ENCODE measurements at places on chromosomes 2 and 18. TPM values are rescaled to one million over a fixed set of nuclear protein-coding genes. Genes with fewer than 3 reads are reported as not detected.
A peak's percentile ranks its signal among the peaks of the same experiment; 100 is the strongest.

GRCh38 chr18:8522756-8523155, 86.5 kb upstream of the RAB12 start:
- no peaks in the 10 kb centered on the region for H3K36me3 ChIP-seq
- H3K4me3 ChIP-seq, result no peak overlapping the region
- no peaks in the 10 kb centered on the region for H3K27me3 ChIP-seq
- no peaks in the 10 kb centered on the region for H3K4me1 ChIP-seq
- DNase-seq, result no peak

- H3K4me1 ChIP-seq, result no peaks in the 10 kb centered on the region
- H3K4me3 ChIP-seq, result no peak overlapping the region
- no peak overlapping the region for H3K27ac ChIP-seq
- H3K36me3 ChIP-seq, result no peaks in the 10 kb centered on the region
- DNase-seq, result no peak
These were observed 154.0 kb downstream of the TRIB2 start for GRCh38 chr2:12870692-12871091.

The LIMS3 gene
- 0.48 TPM for total RNA-seq

DNA sequence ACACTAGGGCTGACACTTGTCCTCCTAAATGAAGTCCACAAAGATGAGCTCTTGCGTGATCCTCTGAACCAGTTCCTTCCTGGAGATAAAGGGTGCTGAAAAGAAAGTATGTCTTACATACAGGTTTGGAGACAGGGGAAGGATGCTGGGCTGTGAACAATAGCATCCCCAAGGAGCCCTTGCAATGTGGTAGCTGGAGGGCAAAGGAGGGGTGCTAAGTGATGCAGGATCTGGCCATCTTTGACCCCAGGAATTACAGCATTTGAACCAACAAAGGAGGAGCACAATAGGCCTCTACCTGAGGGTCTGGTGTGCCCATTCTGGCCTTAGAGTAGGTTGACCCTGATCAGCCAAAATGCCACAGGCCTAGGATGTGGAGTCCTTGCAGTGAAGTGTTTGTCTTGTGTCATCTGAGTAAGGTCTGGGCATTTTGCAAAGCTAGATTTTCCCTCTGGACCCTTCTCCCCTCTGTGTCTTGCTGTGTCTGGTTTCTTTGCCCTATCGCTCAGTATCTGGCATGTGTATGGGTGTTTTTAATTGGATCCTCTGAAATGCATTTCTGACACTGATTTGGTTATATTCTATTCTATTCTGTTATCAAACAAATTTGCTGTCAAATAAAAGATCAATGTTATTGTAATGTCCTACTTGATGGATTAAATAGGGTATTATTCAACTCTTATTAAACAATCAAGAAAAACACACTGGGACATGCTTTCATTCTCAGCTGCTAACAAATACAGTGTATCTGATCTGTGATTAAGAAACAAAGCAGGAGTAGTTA, 364.8 kb upstream of the MEIS1 start:
- no peaks in the 10 kb centered on the region for H3K36me3 ChIP-seq
- no peaks in the 10 kb centered on the region for H3K27me3 ChIP-seq
- no peak for DNase-seq

GRCh38 chr2:231228223-231228622, 29.8 kb downstream of the ARMC9 start:
- no peaks in the 10 kb centered on the region for H3K36me3 ChIP-seq
- peak overlapping the region; percentile 84 for H3K27ac ChIP-seq
- no peak overlapping the region for H3K4me3 ChIP-seq
- DNase-seq, result no peak
- no peaks in the 10 kb centered on the region for H3K27me3 ChIP-seq

The DUSP11 gene
- 28.8 TPM for total RNA-seq

The MCEE gene
- total RNA-seq, result 24.1 TPM

DNA sequence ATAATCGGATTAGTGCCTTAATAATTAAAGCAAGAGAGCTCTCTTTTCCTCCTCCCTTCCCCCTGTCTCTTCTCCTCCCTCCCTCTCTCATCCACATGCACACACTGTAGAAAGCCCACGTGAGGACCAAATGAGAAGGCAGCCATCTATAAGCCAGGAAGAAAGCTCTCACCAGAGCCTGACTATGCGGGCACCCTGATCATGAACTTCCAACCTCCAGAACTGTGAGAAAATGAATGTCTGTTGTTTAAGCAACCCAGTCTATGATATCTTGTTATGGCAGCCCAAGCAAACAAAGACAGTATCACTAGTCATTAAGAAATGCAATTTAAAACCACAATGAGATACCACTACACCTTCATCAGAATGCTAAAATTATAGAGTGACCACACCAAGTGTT, 220.3 kb downstream of the EN1 start:
- no peak overlapping the region for H3K27ac ChIP-seq
- H3K4me1 ChIP-seq, result no peaks in the 10 kb centered on the region
- no peaks in the 10 kb centered on the region for H3K36me3 ChIP-seq
- H3K4me3 ChIP-seq, result no peak overlapping the region
- H3K27me3 ChIP-seq, result no peaks in the 10 kb centered on the region

The CNDP2 gene
- total RNA-seq, result 143 TPM

- no peak overlapping the region for H3K27ac ChIP-seq
- H3K27me3 ChIP-seq, result no peaks in the 10 kb centered on the region
- no peak overlapping the region for H3K4me3 ChIP-seq
- H3K36me3 ChIP-seq, result no peaks in the 10 kb centered on the region
These were observed 66.5 kb downstream of the RHBDD1 start for GRCh38 chr2:226902041-226902966.

GRCh38 chr2:217551252-217551899, 451.4 kb downstream of the TNS1 start:
- no peak for DNase-seq
- no peak overlapping the region for H3K4me3 ChIP-seq
- peaks cover 3% of the 10 kb centered on the region for H3K4me1 ChIP-seq
- no peaks in the 10 kb centered on the region for H3K27me3 ChIP-seq
- no peaks in the 10 kb centered on the region for H3K36me3 ChIP-seq
- no peak overlapping the region for H3K27ac ChIP-seq

The DES gene
- total RNA-seq, result 1,000 TPM

DNA sequence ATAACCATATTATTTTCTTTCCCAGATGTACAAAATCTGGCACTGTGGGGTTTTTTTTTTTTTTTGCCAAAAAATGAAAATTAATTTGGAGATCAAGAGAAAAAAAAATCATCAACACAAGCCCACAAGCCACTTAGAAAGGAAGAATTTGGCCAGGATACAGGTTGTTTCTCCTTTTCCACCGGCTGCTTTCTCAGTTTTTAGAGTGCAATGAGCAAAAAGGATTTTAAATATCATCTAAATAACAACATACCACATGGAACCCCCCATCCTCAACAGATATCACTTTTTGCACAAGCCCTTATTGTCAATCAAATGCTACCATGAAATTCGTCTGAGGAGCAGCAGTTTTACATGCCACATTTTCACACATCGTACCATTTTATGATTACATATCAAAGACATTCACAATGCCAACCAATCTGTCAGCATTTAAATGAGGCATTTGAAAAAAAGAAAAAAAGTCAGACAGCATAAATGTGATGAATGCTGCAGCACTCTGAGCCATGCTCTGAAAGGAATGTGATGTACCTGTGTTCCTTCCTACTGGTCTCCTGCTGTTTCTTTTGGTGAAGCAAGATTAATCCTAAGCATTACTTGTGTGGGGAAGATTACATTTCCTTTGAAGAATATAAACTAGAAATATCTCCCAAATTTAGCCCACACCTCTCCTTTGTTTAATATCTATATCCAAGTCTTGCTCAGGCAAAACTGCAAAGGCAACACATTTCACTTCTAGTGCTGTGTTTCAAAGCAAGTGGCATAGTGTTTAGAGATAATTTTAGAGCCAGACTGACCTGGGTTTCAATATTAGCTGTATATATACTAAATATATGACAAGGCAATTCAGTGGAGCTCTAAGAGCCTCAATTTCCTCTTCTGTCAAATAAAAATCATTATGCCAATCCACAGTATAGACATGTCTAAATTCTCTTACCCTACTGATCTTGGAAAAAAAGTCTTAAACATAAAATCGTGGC, 391.3 kb downstream of the CMPK2 start:
- H3K27me3 ChIP-seq, result no peaks in the 10 kb centered on the region
- no peak overlapping the region for H3K4me3 ChIP-seq
- H3K4me1 ChIP-seq, result no peaks in the 10 kb centered on the region
- H3K36me3 ChIP-seq, result no peaks in the 10 kb centered on the region
